OCI-LY7 (cell line): ENCODE measurements at places on chromosomes 16 and 17.

- DNase-seq: no peak
Observed at GRCh38 chr17:75814900-75815373, 29.3 kb downstream of the UNC13D start.

GRCh38 chr16:47826070-47826469, 329.7 kb downstream of the ABCC12 start:
- DNase-seq: no peak

DNA sequence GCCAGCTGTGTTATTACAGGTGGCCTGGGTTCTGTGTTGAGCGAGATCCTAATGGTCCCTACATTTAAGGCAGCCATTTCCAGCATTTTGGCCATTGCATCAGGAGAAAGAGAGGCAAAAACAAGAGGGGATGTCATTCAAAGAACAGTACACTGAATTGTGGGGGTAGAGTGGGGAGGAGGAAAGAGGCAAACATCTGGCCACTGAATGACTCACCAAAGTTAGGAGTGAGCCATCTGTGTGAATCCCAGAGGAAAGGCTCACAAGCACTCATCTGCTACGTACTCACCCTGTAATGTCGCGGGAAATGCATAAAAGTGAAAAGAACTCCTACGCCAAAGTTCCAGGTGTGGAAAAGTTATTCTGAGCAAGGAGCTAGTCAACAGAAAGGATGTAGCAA, 16.7 kb downstream of the KRABD2 start:
- no peak for DNase-seq

- DNase-seq: no peak
Observed at GRCh38 chr16:67558859-67559258, 3.5 kb upstream of the CTCF start.

DNA sequence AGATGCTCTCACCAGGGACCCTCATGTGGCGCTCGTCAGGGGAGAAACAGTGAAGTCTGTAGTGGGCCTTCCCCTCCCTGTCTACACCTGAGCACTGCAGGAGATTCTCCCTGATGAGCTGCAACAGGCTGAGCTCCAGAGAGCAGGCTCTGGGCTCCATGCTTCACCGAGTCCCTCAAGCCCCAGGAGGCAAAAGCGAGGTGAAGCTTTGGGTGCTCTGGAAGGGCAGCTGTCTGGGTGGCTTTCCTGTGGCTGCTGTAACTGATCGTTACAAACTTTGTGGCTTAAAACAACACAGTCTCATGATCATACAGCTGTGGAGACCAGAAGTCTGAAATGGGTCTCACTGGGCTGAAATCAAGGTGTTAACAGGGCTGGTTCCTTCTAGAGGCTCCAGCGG, 12.1 kb upstream of the CD300LD start:
- DNase-seq: peak; percentile 68
